ENCODE measurements at places on chromosomes 3 and 15.
A peak's percentile ranks its signal among the peaks of the same experiment; 100 is the strongest.

- DNase-seq: no peak
Observed at GRCh38 chr3:128496019-128496601, 3.1 kb upstream of the GATA2 start.

GRCh38 chr3:183265157-183265642, 12.1 kb downstream of the B3GNT5 start:
- no peak for DNase-seq

- no peak for DNase-seq
Observed at GRCh38 chr3:47586746-47587145, 8.1 kb upstream of the CSPG5 start.

GRCh38 chr3:81245043-81245442, 516.4 kb downstream of the GBE1 start:
- DNase-seq: no peak

GRCh38 chr3:11476735-11477144, 167.0 kb downstream of the VGLL4 start:
- no peak for DNase-seq

- DNase-seq: no peak
Observed at GRCh38 chr3:139654637-139655365, 23.0 kb downstream of the NMNAT3 start.

GRCh38 chr3:13608969-13609725, 60.2 kb downstream of the FBLN2 start:
- no peak for DNase-seq

GRCh38 chr3:42539871-42540714, 37.6 kb downstream of the VIPR1 start:
- DNase-seq: peak; percentile 39
